ENCODE measurements at places on chromosomes 4 and X.
A peak's percentile ranks its signal among the peaks of the same experiment; 100 is the strongest.

DNA sequence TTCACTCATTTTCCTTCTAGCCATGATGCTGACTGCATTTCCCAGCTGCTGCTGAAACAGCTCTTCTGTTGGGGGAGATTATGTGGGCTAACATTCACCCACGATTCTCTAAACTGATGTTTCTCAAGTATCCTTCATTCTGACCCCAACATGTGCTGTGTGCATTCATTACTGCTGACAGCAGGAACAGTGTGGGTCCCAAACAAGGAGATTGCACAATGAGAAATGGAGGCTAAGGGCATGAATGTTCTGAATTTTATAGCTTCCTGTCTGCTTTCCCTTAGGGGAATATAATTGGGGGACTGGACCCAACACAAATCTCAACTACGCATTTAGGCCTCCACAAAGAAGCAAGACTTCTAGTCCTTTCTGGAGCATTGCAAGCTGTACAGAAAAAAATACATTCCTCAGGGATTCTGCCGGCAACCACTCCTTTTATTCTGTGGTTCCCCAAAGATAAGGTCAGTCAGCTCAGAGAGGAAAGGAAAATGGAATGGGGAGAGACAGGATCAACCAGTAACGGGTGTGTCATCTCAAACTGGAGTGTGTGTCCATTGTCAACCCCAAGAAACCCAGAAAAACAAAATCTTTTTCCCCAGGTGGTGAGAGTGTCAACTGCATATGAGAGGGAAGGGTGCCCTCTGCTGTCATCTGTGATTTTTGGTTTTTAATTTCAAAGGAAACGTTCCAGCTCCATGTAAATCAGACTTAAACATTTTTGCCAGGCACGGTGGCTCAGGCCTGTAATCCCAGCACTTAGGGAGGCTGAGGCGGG lies 81.5 kb upstream of the EGFL6 start:
- peak; percentile 97 for DNase-seq

DNA sequence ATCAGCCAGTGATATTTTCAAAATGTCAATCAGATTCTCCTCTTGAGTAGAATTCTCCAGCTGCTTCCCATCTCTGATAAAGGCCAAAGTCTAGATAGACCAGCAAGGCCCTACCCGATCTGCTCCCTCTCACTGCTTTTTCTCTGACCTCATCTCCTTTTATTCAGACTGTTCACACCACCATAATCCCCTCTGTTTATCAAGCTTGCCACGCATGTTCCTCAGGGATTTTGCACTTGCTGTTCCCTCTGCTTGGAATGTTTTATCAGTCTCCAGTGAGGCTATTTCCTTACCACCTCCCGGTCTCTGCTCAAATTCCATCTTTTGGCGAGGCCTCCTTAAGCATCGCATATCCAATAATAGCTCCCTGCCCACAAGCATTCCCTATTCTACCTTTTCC lies 20.1 kb downstream of the NOCT start:
- no peak for DNase-seq

DNA sequence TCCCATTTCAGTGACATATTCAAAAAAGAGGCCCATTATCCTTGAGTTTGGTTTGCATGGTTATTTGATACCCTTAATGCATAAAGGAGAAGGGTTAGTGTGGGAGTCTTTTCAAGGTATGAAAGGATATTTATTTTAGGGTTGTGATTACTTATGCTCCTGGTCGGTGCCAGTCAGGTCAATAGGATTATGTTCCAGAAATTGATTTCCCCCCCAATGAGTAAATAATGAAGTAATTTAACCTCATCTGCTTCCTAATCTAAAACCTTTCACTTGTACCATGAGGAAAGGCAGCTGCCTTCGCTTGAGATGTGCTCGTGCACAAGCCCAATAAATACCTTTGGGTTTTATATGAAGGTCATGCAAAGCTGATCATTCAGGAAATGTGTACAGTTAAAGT lies 55.0 kb upstream of the NR0B1 start:
- no peak for DNase-seq

DNA sequence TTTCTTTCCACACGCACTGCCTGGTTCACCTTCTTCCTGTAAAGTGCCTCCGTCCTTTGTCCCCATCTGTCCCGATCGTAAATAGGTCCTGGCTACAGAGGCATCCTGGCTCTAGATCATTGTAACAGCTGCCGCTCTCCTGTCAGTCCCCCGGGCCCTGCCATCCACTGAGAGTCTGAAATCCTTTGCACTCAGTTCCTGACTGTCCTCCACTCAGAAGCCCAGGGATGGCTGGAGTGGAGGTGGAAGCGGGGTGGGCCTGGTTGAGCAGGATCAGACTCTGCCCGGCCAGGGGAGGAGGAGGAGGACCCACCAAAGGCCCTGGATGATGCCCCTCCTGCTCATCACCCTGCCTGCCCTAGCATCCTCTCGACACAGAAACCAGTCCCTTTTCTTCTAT lies 29.8 kb downstream of the PIGG start:
- DNase-seq: no peak

DNA sequence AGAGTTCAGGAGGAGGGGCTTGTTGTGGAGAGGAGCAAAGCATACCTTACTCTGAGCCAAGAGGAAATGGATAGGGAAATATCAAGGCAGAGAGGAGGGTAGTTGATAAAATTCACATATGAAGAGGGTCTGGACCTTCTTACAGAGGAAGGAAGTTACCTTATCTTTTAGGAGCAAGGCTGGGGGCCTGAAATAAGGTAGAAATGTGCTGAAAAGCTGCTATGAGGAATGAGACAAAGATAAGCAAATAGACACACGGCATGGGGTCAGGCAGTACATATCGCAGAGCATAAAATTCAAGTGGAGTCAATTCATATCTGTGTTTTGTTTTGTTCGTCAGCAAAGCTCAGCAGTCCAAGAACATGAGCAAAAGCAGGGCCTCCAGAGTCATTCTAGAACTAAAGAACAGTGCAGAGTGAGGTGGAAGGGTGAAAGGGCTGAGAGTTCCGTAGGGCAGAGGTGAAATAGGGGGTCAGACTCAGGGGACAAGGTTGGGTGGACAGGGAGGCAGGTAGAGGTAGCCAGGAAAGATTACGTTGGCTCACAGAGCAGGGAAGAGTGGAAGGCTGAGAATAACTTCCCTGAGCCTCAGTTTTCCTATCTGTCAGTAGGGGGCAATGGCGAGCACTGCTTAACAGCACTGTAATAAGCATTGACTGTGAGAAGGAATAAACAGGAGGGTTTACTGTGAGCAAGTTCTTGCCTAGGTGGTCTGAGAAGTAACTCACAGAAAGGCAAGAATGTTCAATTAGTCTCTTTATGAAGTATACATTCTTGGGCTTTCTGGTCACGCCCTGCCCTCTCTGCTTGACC lies 9.2 kb downstream of the VSIG4 start:
- peak; percentile 48 for DNase-seq

DNA sequence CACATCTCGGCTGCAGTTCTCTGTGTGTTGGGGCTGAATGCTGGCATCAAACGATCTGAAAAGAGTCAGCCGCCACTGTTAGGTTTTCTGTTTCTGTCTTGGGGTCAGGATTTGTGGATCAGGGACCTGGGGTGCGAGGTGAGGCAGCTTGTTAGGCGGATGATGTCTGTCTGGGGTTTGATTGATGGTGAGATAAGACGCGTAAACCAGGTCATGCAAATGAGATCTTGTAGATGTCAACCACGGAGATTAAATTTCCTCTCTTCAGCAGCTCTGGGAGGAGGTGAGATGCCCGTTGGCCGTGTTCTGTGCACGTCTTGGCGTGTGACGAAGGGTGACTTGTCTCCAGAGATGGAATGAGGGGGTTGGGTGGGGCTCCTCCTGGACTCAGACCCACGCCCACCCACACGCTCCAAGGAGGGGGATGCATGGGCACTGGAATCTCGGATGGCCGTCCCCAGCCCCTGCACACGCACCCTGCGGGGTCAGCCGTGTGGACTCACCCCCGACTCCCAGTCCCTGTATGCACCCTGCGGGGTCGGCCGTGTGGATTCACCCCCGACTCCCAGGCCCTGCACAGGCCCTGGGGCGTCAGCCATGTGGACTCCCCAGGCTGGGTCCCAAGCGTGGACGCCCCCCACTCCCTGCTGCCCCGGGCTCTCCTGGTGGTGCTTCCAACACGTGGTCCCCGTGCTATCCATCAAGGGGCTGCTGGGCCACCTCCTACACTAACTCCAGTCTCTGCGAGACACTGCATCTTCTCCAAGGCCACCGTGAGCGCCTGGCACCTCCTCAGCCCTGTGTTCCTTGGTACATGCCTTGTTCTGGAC lies 16.0 kb upstream of the UVSSA start:
- no peak for DNase-seq

DNA sequence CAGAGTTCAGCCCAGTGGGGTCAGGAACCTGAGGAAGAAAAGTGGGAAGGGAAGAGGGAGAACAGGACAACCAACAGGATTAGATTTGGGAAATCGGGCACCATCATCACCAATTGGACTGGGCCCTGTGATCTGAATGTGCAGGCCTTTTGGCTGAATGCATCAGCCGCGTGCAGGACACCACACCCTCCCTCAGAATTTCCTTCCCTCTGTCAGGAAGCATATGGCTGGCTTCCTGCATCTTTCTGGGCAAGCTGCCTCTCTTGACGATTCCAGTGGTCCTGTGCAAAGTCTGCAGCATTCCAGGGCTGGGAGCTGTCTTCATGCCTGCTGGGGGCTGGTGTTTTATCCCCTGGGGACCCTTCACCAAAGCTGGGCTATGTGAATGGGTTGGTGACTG lies 16.4 kb downstream of the MAGEA4 start:
- DNase-seq: peak; percentile 60

DNA sequence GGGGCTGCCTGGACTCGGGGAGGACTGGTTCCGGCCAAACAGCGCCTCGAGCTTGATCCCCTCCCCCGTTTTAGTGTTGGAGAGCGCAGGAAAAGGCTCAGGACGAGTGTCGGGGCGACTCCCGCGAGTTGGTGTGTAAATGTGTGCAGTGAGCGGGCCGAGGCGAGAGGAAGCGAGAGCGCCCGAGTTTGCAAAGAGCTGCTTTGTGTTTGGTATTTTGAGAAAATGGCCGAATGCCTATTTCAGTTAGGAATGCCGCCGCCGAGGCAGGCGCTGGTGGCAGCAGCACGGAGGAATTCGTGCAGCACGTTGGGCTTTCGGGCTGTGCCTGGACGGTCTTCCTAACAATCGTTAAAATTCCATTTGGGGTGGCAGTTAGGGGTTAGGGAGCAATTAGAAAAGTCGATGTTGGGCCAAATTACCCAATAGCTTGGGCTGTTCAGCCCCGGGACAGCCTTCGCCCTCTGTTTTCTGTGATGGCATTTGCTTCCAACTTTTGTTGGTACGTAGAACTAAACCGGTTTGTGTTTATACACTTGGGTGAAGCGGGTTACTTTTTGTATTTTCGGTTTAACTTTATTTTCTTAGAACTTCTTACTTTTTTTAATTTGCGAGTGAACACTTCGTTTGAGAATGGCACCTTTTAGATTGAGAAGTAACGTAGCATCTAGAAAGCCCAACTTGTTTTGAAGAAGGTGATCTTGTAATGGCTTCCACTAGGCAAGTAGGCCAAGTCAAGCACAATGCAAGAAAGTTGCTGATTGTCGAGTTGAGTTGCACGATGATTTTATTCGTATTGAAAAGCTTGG lies 1.6 kb downstream of the REST start:
- peak; percentile 58 for DNase-seq

DNA sequence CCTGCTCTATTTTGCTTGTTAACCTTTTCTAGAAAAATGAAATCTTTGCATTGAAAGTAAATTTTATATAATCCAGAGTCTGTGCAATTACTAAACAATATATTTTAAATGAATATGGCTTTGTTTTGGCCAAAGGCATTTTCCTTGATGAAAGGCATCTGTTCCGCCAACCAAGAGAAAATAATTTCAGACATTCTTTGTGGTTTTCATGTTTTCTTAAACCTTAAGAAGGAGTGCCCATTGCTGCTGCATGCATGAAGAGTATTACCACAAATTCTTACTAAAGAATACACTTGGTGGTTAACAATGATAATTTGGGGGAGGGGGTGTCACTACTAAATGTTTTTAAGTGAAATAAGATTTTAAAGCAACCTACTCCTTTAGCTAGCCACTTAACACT lies 2.7 kb upstream of the PDGFC start:
- peak; percentile 51 for DNase-seq

DNA sequence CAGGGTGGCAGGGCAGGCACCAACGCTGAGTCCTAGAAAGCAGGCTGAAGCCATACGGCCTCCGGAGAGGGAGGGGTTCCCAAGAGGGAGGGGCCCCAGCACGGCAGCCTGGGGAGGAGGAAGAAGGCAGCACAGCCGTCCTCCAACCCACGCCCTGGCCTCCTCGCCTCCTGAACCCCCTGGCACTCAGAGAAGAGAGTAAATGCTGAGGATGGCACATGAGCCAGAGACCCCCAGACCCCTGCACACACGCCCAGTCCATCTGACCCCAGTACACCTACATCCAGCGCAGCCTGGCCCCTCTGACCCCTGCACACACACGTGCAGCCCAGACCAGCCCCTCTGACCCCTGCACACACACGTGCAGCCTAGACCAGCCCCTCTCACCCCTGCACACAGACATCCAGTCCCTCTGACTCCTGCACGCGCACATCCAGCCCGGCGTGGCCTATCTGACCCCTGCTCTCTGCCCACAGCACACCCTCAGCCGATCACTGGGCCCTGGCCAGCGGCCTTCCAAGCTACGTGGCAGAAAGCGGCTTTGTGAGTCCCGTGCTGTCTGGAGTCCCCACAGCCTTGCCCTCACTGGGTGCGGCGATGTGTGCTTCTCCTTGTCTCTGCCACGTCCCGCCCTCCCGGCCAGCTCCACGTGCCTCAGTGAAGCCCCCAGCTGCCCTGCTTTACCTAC lies 18.5 kb downstream of the ATP5ME start:
- DNase-seq: no peak

DNA sequence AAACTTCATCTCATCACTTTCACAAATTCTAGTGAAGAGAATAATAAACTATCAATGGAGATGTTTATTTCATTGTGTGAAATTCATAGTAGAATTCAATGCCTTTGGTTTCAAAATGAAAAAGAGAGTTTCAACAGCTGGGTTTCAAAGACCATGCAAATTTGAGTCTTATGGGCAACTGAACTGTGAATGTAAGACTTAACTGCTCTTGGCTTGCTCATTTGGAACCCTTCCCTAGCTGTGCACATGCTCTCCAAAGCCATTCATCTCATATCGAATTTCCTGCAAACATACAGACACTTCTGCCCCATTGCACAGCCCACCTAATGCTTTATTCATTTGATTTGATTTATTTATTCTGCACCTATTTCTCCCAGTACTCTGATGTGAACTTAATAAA lies 154.5 kb downstream of the GRXCR1 start:
- no peak for DNase-seq

DNA sequence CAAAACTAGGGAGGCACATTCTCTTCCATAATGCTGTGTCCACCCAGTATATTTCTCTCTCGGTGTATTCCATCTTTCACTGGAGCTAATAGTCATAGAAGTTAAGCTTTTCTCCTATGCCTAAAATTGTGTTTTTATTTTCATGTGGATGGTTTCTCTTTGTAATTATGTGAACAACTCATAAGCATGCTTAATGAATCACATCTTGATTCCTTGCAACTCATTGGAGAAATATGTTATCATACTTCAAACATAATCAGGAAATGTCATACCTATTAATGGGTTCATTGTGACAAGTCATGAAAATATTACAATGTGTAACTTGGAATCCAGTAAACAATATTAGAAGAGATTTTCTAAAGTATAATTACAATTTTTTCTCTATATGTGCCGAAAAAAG lies 186.3 kb downstream of the SLC7A11 start:
- peak; percentile 47 for DNase-seq

Data from fibroblast of the aortic adventitia (primary cell).